ENCODE measurements at places on chromosomes 12 and 14.

DNA sequence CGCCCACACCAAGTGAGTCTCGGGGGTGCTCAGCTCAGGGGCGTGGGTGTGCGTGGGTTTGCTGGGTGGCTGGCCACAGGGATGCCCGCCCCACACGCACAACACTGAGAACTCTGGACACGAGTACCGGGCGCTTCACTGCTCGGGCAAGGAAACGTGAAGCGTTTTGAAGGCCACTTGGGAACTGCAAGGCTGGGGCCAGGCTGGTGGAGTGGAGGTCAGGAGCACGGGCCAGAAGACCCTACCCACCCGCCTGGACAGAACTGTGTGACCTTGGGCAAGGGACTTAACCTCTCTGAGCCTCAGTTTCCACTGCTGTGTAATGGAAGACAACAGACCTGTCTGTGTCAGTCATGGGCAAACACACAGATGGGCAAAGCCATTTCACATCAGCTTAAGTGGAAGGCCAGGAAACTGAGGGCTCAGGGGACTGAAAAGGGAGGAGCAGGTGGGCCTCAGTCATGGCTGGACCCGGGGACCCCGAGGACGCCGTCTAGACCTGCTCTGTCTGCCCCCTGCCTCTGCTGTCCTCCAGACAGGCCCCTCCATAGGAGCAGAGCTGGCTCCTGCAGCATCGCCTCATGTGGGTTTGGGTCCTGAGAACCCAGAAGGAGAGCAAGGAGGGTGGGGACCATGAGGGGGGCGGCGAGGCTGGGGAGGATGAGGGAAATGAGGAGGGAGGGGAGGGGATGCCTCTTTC, 52.5 kb downstream of the ADGRD1 start:
- no peak for DNase-seq

GRCh38 chr14:90965765-90966164, 94.7 kb downstream of the RPS6KA5 start:
- DNase-seq: no peak

DNA sequence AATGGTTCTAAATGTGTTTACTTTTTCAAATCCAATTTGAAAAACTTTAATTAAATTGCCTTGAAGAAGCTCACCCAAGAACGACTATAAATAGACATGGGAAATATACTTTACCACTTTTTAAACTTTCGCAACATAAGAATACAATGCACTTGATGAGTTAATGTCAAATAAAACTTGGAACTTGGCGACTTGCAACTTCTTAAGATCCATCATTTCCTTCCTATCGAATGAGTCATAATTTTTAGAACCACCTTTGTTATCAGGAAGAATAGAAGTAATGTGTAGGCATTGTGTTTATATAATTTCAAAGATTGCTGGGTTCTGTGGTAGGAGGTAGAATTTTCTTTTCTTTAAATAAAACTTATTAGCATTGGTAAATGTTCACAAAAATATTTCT, 1417.4 kb upstream of the FLRT2 start:
- no peak for DNase-seq

DNA sequence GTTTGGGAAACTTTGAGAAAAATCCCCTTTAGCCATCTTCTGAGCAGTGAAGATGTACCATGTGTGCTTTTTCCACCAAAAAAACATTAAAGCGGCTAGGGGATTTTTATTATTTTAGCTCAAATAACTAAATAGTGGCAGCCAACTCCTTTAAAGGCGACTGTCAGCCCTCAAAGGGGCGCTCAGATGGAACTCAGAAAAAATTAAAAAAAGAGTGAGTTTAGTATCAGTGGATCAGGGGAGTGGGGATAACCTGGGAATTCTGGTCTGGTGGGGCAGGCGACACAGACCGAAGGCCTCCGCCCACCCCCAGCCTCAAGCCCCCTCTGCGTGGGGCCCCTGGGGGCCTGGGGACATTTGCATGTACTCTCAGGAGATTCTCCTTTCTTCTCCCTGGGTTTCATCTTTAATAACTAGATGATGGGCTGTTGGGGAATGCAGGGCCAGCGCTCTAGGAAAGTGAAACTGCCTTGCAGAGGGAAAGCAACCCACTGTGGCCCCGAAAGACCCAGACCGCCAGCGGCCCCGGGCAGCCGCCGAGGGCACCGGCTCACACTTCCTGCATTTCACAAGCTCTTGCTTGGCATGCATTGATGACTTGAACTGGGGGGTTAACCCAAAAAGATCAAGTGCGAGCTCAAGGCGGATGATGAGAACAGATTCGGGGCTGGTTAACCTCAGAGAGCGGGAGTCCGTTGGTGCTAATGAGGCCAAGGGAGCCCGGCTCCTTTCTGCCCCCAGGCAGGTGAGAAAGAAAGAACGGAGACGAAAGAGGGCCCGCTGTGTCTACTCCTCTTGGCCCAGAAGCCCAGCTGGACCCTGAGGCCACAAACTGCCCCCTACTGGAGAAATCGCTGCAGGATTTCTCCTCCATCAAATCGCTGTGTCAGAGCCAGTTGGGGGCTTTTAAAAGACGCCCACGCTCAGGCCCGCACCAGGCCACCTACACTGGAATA, 7.3 kb upstream of the BATF start:
- no peak for DNase-seq

All from activated T-helper 2 cell treated with anti-CD3 and anti-CD28 coated beads, Interferon-gamma antibody, Interleukin-2, Interleukin-4, amounts not matched to agents 10 μg/mL and 5 μg/mL and 100 μg/mL, durations not matched to agents 14 hours and 24 hours and 36 hours (primary cell).